ENCODE measurements at places on chromosomes 6 and 20.

GRCh38 chr6:111990214-111990613, 63.7 kb upstream of the CCN6 start:
- DNase-seq: no peak

- DNase-seq: no peak
Observed at GRCh38 chr6:29651413-29652197, 5.3 kb upstream of the MOG start.

DNA sequence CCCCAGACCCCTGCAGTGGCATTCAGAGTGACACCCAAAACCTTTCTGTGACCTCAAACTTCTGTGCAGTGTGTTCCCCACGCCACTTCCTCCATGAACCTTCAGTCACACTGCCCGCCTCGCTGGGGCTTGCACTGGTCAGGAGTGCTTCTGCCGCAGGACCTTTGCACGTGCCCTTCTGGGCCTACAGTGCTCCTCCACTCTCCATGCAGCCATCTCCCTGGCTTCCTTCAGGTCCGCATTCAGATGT, 27.1 kb downstream of the SYNJ2 start:
- no peak for DNase-seq

DNA sequence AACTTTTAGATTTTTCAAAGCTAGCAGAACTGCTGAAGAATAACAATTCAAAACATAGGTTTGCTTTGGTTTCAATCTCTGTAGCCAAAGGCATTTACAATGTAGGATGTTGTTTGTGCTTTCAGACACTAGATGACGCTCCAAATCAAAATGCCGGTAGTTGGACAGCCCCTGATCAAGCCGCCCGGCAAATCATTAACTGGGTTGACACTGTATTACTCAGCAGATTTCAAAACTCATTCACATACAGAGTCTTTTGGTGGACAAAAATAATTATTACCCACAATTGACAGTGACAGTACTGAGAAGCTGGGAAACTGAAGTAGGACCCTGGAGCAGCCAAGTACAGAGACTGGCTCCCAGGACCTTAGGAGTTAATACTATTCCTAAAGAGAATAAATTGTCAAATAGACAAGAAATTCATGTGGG, 21.3 kb upstream of the HFE start:
- DNase-seq: no peak

DNA sequence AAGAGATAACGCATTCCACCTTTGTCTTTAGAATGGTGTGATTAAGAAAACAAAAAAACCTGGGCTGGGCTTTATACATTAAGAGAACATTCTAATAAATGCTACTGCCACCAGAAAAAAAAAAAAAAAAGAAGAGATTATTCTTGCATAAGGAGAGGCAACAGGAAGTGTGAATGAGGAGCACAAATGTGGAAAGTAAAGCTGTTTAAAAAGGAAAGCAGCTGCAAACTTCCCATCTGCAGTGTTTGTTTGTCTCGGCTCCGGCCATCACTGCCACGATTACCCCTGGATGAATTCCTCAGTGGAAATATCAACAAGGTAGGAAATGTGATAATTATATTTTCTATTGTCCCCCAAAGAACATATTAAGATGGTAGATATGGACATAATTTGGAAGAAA, 223.9 kb downstream of the PHF3 start:
- DNase-seq: no peak

DNA sequence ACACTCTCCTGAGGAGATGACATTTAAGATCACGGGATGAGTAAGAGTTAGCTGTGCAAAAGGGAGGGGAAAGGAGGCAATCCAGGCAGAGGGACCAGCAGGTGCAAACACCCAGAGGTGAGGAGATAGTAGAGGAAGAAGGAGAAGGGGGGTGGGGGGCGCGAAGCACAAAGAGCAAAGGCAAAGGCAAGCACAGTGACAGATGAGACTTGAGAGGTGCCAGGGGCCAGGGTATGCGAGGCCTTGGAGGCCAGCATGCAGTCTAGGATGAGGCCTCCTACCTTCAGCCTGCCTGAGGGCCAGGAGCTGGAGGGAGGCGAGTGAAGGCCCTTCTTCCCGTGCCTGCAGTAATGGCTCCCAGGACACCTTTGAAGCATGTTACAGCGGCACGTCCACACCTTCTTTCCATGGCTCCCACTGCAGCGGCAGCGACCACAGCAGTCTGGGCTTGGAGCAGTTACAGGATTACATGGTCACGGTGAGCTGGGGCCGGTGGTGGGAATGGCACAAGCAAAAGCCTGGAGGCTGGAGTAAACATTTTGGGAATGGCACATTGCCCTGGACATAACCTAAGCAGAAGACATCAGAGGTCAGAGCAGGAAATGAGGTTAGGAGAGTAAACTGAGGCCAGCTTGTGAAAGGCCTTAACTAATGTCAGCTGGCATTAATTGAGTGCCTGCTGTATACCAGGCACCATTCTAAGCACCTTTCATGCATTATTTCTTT, 18.6 kb downstream of the CCM2L start:
- DNase-seq: no peak

DNA sequence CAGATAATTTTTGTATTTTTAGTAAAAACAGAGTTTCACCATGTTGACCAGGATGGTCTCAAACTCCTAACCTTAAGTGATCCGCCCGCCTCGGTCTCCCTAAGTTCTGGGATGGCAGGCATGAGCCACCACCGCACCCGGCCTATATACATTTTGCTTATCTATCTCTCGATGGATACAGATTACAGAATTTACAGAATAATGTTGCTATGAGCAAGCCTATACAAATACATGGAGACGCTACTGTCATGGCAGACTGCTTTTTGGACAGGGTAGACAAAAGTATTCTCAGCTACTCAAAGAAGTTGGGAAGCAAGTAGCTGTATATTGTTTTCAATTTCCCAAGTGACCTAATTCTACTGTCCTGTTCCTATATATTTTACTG, 1.6 kb downstream of the HSPA1L start:
- no peak for DNase-seq

GRCh38 chr20:35845561-35845960, 73.7 kb downstream of the PHF20 start:
- DNase-seq: no peak

DNA sequence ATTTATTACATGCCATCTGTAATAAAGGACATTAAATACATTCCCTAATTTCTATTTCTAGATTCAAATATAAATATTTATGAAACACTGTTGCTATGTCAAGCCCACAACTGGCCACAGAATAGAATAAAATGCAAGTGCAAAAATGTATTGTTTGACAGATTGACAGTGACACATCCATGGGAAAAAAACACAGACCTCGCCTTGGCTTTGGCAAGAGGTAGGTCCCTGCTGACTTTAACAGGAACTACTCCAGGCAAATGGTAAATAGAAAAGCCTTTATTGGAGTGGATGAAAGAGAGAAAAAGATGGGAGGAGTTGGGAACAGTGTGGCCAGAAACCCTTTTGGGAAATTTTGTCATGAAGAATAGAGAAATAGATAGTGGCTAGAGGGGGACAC, 622.9 kb downstream of the UTRN start:
- DNase-seq: no peak

DNA sequence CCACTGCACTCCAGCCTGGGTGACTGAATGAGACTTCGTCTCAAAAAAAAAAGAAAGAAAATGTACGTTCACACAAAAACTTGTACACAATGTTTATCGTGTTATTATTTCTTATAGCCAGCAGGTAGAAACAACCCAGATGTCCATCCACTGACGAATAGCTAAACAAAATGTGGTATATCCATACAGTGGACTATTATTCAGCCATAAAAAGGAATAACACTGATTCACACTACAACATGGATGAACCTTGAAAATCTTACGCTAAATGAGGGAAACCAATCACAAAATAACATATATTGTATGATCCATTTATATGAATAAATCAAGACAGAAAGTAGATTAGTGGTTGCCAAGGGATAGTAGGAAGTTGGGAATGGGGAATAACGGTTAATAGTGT, 75.1 kb upstream of the EPB41L1 start:
- no peak for DNase-seq

DNA sequence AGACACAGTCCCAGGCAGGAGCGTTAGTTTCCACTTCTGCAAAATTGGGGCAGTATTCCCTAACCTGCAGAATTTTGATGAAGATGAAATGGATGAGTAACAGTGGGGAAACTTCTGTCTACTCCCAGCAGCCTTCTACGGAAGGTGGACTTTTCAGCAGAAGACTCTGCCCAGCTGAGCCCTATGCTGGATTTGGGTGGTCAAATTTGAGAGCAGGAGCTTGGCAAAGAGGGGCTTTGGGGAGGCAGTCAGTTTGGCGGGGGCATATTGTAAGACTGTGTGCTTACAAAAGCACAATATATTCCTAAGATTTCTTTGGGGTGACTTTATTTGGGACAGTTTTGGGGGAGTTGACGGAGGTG, 5.4 kb upstream of the SDCBP2 start:
- DNase-seq: no peak

DNA sequence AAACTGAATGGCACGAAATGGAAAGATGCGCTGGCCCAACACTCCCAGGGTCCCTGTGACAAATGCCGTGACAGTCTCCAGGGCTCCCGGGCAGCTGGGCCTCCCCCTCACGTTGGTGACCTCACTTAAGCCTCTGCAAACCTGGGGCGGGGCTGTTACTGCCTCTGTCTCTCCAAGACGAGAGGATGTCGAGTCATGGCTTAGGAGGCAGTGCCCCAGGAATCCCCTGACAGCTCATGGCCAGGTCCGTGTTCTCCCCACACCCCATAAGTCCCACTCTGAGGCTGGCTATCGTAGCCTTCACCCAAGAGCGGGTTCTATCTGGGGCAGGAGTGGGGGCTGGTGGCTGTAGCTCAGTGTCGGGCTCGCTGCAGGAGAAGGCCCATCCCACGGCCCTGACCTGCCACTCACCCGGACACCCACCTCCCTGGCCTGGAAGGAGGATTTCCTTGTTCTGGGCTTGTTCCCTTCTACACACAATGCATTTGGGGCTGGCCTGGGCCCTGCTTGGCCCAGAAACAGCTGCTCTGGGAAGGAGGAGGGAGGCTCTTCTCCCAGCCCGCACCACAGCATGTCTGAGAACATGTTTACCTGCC, 5.6 kb upstream of the RPS21 start:
- no peak for DNase-seq

DNA sequence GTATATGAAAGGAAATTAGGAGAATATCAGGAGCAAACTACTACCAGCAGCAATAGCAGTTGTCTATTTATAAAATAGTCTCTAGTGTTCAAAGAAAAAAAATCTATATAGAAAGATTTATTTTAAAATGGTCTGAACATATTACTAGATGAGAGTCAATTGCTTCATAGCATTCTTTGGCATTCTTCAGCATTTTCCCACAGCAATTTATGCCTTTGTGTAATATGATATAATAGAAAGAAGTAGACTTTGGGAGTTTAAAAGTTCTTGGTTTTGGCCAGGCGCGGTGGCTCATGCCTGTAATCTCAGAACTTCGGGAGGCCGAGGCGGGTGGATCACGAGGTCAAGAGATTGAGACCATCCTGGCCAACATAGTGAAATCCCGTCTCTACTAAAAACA, 157.0 kb upstream of the PLN start:
- DNase-seq: no peak

DNA sequence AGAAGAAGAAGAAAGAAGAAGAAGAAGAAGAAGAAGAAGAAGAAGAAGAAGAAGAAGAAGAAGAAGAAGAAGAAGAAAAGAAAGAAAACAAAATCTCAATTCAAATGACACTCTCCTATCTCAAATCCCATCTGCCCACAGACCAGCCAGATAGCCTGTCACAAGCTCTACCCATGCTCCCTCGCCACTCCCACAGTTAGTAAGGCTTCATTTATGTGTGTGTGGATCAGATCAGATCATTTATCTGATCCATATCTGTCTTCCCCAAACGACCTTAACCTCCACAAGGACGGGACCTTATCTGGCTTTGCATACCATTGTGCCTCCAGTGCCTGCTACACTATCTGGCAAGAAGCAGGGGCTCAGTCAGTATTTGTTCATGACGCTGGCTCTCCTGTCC, 81.9 kb upstream of the RREB1 start:
- no peak for DNase-seq

DNA sequence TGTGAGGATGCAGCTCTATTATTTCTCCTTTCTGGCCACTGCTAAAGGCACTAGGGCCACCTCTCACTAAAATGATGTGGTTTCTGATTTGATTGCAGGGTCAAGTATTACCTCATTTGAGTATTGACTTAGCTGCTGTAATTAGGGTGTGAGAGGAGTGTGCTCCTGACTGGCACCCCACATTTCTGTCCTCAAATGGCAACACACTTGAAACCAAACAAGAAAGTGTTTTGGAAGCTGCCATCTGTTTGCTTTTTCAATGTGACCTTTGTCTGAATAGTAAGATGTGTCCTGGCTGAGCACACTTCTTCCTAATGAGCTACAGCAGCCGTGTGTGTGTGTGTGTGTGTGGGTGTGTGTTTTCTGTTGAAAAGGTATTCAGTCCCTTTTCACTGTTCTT, 62.8 kb upstream of the SCP2D1 start:
- no peak for DNase-seq

DNA sequence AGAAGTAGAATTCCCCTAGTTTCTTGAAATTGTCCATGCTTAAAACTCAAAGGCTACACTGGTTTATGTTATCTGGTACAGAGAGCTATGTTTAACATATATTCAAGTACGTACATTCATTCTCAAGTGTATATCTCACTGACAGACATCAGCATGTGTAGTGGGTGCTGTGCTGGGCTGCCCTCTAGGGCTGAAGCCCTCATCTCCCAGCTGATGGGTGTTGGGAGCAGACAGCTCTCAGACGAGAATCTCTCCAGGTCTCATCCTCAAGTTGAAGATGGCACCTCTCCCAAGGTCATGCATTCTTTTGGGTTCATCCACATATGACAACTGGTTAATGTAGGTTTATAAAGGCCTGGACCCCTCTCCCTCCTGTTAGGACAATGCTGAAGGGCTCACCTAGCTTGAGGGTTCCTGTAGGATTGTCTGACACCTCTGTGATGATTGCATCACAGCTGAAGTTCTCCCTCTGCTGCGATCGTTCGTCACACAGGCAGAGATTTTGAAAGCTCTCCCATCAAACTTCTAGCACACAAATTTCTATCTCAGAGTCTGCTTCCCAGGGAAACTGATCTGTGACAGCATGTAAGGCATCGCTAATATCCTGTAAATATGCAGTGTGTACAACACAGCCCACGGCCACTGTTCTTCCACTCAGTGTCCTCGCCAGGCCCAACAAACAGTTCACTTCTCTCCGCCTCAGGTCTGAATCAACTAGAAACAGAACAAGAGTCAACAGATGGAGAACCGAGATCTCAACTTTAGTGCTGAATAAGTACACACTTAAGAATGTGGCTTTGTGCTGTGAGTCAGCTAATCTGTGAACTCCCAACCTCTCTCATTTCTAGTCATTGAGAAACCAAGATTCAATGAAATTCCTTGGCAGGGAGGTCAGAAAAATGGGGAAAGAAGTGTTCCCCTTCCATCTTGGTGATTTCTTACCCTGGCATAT, 43.2 kb downstream of the PREP start:
- DNase-seq: no peak

DNA sequence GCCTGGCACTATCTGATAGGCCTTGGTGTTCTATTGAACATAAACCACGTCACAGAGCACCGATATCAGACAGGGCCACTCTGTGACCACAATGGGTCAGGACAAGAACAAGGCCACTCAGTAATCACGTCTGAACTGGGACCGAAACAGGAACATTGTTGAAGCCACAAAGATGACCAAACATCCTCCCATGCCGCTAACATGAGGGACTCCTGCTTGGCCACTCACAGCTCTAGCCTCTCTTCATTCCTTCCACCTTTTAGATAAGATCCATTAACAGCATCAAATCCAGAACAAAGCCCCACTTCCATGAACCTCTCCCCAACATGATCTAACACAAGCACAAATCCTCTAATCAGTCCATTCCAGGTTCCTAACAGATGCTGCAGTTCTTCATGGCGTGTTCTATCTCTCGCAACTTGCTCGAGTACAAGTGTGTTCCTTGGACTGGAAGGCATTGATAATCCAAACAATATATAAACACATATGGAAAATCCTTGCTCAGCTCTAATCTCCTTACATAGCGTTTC, 7.4 kb downstream of the SIRT5 start:
- no peak for DNase-seq

All from stimulated activated CD8-positive, alpha-beta memory T cell treated with anti-CD3 and anti-CD28 coated beads, Interleukin-2, amount 100 ng/mL, for 1 hour (primary cell).